ENCODE measurements at places on chromosomes 11 and 22. TPM values are rescaled to one million over a fixed set of nuclear protein-coding genes. Genes with fewer than 3 reads are reported as not detected.

GRCh38 chr11:85923455-85923854, 68.3 kb downstream of the CCDC83 start:
- no peak for DNase-seq

GRCh38 chr11:118610225-118610772, 2.9 kb downstream of the PHLDB1 start:
- DNase-seq, result no peak

GRCh38 chr22:38172832-38173640, 8.6 kb downstream of the PLA2G6 start:
- peak; percentile 53 for DNase-seq

- no peak for DNase-seq
Measured at GRCh38 chr11:117657794-117658193, 139.2 kb downstream of the DSCAML1 start.

GRCh38 chr22:46119729-46120419, 30.5 kb upstream of the PPARA start:
- DNase-seq, result no peak

DNA sequence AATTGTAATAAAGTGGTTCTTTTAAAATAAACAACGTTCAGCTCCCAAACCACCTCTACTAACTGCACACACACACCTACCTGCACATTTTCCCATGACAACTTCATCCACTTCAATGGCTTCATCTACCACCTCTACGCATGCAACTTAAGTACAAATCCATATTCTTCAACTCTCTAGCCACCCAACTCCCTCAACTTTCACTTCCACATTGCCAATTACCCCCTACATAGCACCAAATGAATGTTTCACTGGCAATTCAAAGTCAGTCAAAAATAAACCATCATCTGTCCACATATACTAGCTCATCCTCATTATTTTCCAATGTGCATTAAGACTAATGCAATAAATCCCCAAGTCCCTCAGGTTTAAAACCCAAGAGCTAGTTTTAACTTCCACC, 50.7 kb upstream of the ARHGAP32 start:
- DNase-seq, result no peak

DNA sequence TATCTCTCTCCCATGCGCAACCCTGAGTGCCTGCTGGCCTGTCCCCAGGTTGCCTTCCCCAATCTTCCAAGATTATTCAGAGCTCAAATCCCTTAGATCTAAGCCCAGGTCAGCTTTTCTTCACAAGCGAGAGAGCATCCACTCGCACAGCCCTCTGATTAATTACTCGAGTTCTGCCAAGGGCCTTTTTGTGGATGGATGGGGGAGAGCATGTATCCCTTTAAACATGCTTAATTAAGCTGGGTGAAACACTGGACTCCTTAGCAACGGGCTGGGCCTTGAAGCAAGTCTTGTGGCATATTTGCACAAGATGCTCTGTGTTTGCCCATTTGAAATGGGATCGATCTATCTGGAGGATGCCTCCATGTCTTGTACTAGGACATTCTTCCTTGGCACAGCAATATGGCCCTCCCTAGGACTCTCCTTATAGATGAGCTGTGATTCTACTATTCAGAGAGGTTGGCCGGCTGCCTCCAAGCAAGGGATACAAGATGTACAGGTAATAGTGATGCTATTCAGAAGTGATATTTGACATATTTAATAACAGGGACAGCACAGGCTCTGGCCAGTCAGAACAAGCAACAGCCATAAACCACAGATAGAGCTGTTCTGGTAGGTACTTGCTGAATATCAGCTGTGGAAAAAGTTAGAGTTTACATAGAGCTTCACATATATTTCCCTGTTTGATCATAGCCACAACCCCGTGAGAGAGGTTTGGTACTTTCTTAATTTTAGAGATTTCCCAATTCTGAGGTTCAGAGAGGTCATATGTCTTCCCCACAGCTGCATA, 125.6 kb downstream of the CSNK2A3 start:
- DNase-seq, result no peak

DNA sequence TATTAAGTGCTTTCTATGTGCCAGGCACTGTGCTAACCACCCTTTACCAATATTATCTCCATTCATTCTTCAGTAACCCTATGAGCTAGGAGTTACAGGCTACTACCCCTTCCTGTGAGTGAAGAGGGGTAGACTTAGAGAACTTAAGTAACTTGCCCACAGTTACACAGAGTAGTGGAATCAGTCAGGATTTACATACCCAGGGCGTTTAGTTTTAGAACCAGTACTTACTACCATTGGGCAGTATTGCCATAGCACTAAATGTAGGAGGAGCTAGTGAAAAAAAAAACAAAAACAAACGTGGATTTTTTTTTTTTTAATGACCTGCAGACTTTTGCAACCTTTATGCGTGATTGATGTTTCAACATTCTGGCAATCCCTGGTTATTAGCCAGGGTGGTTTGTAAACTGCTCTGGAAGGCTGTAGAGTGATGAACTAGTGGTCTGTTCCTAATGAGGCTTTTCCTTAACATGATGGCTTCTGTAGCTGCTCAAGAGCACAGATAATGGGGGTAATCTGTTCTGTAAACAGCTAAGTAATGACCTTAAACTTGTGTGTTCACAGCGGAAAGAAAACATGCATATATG, 11.4 kb downstream of the TBCEL start:
- no peak for DNase-seq

Gene KRTAP5-7
- total RNA-seq, result 0.41 TPM

Gene LDHAL6A
- total RNA-seq, result not detected

Gene TXNRD2
- 22.1 TPM for total RNA-seq

Measured in transverse colon (tissue), 4 donors.